ENCODE measurements at places on chromosomes 11 and 22.

DNA sequence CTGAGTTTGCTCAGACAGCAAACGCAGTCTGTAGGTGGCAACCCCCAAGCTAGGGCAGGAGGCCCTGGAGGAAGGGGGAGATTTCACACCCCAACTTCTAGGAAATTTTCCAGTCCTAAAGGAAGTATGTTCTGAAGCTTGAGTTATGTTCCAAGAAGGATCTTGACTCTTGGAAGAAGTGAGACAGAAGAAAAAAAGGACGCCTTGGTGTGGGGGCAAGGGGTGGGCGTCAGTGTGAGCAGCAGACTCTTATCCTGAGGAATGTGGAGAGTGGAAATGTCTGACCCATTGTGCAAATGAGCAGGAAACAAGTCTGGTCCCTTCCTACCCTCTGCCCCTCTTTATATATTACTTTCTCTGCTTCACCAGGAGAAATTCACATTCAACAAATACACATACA, 368.5 kb upstream of the NARS2 start:
- DNase-seq, result no peak

DNA sequence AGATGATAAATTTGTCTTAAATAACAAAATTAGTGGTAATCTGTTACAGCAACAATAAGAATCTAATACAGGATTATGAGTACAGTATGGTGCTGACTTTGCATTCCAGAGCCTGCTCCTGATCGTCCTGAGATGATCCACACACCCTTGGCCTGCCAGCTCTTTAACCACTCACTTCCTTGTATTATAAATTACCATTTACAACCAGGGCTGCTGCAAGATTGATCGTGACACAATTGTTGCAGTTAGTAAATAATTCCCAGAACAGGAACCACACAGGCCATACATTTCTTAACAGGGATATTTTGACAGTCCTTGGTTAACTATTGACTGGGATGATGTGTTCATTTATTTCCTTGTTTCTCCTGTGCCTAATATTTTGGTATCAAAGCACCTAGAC, 3.8 kb upstream of the CBLIF start:
- DNase-seq, result no peak

DNA sequence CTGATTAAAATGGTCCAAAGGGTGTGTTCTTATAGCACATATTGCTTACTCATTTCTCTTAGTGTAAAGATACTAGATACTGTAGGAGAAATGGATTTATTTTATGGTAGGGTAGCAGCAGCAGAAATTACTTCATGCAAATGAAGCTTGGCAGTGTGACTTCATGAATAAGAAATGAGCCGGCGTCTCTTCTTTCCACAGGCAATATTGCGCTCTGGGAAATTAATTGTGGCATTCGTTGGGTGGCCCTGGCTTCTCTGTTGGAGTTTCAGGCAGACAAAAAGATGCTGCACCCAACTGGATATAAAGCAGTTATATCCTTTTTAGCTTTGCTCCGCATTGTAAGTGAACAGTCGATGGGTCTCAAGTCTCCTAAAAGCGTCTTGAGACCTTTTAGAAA, 211.0 kb upstream of the NAV2 start:
- no peak for DNase-seq

GRCh38 chr11:41866525-41866924, 407.1 kb upstream of the LRRC4C start:
- no peak for DNase-seq

DNA sequence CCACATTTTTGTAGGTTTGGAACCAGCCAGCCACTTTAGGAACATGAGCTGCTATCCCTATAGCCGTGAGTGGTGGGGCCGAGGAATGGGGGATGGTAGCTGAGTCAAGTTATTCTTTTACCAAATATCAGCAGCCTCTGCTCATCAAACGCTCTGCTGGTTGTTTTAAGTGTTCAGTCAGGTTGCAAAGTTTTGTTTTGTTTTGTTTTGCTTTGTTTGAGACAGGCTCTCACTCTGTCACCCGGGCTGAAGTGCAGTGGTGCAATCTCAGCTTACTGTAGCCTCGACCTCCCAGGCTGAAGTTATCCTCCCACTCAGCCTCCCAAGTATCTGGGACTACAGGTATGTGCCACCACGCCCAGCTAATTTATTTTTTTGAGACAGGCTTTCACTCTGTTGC, 14.4 kb downstream of the CABIN1 start:
- no peak for DNase-seq

GRCh38 chr22:38353142-38353629, 36.0 kb upstream of the CSNK1E start:
- peak; percentile 53 for DNase-seq

GRCh38 chr11:110573411-110573810, 138.8 kb downstream of the ARHGAP20 start:
- DNase-seq, result no peak

GRCh38 chr22:35910926-35911325, 117.7 kb downstream of the RBFOX2 start:
- DNase-seq, result no peak

- no peak for DNase-seq
Measured at GRCh38 chr22:17339095-17339693, 30.1 kb upstream of the CECR2 start.

DNA sequence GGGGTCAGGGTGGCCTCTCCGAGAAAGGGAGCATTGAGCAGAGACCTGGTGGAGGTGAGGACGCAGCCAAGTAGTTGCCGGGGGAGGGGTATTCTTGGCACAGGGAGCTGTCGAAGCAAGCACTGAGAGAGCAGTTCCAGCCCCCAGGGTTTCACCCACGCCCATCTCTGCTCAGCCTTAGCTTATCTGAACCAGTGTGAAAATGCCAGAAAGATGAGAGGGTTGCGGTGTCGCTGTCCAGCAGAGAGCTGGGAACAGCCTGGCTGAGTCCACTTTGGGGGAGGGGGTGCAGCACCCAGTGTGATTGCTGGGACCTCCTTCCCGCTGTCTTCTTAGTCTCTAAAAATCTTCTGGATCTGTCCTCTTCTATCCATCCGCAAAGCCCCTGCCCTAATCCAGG, 123.3 kb upstream of the TBCEL start:
- DNase-seq, result no peak

GRCh38 chr22:35888181-35888870, 140.3 kb downstream of the RBFOX2 start:
- DNase-seq, result no peak

DNA sequence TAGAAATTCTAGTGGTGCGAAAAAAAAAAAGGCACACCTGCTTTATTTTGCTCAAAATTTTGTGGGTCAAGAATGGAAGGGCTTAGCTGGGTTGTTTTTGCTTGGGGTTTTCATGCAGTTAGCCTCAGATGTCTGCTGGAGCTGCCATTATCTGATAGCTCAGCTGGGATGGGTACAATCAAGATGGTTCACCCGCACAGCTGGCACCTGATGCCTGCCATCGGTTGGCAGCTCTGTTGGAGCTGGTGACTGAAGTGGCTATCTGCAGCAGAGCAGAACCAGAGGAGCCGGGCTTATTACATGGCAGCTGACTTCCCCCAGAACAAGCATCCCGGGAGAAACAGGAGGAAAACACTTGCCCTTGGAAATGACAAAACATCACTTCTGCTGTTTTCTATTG, 12.1 kb upstream of the ELFN2 start:
- DNase-seq, result no peak

DNA sequence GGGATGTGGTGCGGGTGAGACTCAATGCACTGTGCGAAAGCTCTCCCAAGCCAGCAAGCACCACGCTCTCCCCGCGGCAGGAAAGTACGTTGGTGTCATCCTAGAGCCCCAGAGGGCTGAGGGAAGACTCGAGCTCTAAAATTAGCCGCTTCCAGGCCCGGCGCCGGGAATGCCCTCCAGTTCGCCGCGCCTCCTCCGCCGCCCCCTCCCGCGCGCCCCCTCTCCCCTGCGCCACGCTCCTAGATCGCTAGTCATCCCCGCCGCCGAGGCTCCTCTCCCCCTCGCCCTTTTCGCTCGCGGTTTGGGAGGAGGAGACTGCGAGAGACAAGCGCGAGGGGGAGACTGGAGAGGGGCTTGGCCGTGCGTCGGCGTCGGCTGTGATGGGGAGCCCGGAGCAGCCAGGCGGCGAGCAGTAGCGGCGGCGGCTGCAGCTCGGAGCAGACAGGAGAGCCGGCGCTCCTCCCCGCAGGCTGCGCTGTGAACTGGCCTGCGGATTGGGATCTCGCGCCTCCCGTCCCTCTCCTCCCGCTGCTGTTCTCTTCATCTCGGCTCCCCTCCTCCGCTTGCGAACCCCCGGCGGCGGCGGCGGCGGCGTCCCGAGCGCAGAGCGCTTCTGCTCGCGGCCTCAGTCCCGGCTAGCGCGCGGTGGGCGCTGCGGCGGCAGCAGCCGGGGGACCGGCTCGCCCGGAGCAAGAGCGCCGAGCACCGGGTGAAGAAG, at the start of gene FAT3:
TSS of gene FAT3 (plus strand) at position 412 of the 718 bp plus-strand sequence. CDS start 127,295 bp downstream, outside the sequence.
- no peak for DNase-seq

DNA sequence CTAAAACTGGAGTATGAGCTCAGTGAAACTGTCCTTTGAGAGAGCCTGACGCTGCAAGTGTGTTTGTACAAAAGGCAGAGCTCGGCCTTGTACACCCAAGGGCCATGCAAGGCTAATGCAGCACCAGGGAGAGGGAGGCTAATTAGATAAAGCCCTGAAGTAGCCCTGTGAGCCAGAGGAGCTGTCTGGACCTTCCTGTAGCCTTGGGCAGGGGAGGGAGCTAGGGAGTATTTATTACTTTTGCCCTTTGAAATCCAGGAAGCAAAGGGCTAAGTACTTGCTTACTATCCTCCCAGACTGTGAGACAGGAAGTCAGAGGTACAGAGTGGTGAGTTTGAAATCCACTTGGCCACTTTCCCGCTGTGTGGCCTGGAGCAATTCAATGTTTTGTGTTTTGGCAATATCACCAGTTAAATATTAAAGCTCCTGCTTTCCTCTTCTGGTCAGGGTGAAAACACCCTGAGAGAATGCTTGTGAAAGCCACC, 10.2 kb upstream of the LDHA start:
- DNase-seq, result no peak

- DNase-seq, result no peak
Measured at GRCh38 chr11:83671289-83671688, 385.1 kb upstream of the CCDC90B start.

DNA sequence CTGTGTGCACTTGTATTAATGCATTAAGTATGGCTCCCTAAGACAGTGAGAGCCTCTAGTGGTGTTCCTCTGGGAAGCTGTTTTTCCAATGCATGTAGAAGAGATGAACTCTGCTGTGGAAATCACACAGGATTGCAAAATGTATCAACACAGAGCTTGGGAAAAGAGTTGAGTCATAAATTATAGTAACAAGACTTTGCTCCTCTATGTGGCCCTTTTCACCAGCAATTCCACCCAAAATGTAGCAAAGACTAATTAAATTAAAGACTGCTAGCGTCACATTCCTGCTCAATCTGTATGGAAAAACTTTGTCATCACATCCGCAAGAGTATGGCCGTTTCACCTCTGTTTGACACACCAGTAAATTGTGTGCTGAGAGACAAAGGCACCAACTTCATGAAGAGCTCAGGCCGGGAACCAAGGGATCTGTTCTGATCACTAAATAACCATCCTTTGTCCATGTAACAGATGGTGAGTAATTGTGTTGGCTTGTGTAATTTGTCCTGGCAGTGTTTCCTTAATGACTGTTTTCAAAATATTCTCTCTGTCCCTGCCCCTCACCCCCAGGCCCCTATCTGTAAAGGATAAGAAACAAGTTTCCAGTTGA, 209.2 kb upstream of the SORL1-AS1 start:
- no peak for DNase-seq
